ENCODE measurements at places on chromosomes 12 and 14. TPM values are rescaled to one million over a fixed set of nuclear protein-coding genes. Genes with fewer than 3 reads are reported as not detected.
A peak's percentile ranks its signal among the peaks of the same experiment; 100 is the strongest.

Gene FGF23
- not detected for total RNA-seq

Gene AMHR2
- total RNA-seq = not detected

Gene METTL3
- total RNA-seq = 20.9 TPM

Gene SLC25A21
- 0.80 TPM for total RNA-seq

- ATAC-seq = peak; percentile 22
Observed at GRCh38 chr12:56160193-56160763, 2.1 kb downstream of the MYL6 start.

DNA sequence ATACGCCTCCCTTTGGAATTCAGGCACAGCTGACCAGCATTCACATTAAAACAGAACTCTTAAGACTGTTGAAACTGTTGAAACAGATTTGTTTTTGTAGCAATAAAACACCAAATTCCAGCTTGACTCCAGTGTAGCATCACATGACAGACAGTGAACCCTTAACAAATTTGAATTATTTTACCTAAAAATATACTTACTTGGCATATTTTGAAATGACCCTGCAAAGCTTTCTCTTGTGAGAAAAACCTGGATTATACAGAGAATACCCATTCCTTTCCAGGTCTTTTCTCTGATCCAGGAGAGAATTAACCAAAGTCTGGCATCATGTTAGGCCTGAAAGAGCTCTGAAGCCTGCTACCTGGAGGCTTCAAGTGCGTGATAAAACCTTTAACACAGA lies 410.3 kb downstream of the FOXG1 start:
- ATAC-seq = no peak

GRCh38 chr14:75442642-75443041 lies 14.8 kb downstream of the JDP2 start:
- no peak for ATAC-seq

DNA sequence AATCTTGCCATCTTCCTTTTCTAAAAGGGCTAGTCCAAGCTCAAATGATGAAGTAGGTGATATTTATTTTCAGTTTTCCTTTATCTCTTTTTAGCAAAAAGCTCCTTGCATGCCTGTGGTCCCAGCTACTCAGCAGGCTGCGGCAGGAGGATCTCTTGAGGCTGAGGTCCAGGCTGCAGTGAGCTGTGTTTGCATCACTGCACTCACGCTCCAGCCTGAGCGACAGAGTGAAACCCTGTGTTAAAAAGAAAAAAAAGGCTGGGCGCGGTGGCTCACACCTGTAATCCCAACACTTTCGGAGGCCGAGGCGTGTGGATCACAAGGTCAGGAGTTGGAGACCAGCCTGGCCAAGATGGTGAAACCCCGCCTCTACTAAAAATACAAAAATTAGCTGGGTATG lies 5.0 kb downstream of the TMEM116 start:
- ATAC-seq = no peak

DNA sequence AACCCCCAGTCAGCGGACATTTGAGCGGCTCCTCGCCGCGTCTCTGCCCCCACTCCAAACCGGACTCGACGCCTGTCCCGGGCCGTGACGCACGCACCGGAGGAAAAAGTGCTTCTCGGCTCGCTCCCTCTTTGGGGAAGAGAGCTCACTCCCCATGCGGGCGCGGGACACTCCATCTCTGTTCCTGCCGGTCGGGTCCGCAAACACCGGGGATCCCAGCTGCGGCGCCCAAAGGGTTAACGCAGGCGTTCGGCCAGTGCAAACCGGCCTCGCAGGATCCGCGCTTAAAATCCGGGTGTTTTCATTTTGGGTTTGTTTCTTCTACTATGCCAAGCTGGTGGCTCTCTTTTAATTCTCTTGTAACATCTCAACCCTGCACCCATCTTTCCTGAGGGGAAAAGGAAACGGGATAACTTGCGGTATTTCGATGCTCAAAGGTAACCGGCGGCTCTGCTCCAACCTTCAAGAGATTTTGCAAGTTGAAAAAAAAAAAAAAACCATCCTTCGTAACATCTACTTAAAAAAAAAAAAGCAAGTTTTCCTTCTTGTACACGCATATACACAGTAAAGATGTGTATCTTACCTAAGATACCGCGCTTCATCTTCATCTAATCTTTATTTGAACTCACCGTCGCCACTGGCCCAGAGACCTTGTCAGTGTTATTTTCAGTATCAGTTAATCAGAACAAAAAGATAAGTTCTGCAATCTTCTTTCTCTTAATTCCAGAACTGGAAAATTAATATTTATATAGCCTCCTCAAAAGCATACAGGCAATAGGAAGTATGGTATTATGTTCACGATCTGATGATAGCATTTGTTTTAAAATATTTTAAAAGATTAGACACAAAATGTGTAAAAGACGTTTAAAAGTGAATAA lies 1.6 kb upstream of the ATP2B1 start:
- peak; percentile 0 for ATAC-seq

DNA sequence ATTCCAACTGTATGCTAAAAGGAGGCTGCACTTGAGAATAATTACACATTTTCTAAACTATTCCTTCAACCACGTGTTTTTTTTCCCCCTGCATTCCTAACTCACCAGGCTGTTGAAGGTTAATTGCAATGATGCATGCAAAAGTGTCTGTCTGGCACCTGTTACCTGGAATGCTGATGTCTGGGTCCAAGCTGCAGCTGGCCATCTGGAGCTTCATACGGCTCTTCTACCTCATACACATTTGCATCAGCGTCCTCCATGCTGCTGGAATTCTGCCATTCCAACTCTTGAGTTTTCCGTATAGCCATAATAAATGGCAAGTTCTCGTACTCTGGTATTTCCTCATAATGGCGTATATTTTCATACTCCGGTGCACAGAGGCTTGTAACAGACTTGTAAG lies 8.6 kb downstream of the FGD6 start:
- ATAC-seq = no peak

- no peak for ATAC-seq
Observed at GRCh38 chr12:92156704-92157395, 11.2 kb upstream of the BTG1 start.

DNA sequence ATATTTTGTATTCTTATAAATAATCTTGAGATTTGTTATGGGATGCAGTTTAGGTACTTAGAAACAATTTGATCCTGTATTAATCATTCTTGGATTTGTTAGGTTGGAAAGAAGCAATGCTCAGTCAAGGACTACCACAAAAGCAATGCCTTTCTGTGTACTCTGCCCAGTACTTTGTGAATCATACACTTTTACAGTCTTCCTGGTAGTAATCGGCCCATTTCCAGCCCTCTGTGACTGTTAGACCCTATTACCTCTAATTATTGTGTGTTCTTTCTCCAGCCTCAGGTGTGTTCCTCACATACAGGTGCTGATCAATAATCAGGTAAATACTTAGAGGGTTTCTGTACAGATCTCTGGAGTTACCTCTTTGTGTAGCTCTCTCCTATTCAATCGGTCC lies 609.0 kb downstream of the KCNH5 start:
- ATAC-seq = no peak

- ATAC-seq = no peak
Observed at GRCh38 chr12:563787-564298, 99.4 kb downstream of the NINJ2 start.

- ATAC-seq = no peak
Observed at GRCh38 chr12:129772501-129773493, 131.0 kb downstream of the TMEM132D start.

DNA sequence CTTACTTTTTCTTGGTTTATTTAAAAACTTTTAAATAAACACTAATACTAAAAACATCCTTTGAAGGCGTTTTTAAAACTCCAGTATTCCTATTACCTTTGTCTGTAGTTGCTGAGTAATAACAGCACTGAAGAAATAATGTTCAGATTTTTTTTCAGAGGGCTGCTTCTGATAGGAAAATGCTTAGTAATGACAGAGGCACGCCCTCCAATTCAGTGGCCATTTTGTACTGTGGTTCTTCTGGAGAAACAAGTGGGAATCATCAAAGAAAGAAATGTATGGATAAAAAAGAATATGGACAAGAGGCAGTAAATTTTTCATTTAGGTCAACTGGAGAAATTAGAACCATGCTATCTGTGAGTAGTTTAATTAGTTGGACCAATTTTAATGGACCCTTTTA lies 13.6 kb downstream of the VEZT start:
- no peak for ATAC-seq
